GDM1 (cell line): ENCODE measurements at places on chromosomes 12 and 14.

- no peak for DNase-seq
Observed at GRCh38 chr12:15171012-15171655, 50.1 kb downstream of the RERG start.

- DNase-seq, result no peak
Observed at GRCh38 chr14:104253223-104253822, 114.9 kb downstream of the KIF26A start.

- DNase-seq, result no peak
Observed at GRCh38 chr12:80636832-80637231, 70.6 kb upstream of the MYF6 start.

GRCh38 chr14:70917633-70918032 is 10.4 kb downstream of the PCNX1 start:
- DNase-seq, result no peak

DNA sequence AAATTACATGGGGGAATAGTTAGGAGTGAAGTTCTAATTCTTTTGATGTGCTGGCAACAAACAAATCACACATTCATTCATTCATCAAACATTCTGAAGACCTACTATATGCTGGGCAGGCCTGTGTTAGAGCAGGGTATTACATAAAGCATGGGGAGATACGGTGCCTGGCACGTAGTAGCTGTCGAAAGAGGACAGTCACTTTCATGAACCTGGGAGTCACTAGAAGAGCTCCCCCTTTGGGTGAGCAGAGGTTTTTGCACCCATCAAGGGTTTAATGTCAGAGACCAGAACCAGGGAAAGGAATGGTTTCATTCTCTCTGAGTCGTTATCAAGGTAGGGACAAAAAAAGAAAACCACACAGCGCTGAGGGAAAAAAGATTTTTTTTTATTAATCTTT is 10.0 kb downstream of the LHX5 start:
- no peak for DNase-seq

DNA sequence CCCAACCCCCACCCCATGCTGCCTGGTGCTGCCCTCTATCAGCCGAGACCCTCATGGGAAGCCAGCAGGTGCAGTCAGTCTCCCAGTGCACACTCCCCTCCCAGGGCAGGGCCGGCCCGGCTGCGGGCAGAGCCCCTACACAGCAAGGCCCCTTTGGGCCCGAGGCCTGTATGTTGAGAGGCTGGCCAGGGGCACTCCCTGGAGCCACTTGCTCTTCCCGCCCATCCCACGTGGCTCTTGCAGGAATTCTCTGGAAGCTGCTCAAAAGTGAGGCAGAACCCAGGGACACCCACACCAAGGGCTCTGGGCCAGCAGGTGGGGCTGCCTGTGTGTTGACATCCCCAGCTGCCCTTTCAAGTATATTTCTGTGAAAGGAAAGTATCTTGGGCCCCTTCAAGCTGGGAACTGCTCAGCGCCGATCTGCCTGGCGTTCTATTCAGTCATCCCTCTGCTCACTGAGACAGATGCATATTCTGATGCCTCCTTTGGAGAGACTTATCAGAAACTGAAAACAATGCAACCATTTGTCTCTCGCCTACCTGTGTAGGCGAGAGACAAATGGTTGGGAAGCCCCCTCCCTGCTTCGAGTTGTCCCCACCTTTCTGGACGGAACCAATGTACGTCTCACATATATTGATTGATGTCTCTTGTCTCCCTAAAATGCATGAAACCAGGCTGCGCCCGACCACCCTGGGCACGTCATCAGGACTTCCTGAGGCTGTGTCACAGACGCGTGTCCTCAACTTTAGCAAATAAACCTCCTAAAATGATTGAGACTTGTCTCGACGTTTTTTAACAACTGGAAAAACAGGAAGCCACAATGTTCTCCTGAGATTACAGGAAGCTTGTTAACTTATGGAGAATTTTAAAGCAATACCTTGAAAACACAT is 6.0 kb downstream of the GPR132 start:
- DNase-seq, result no peak

DNA sequence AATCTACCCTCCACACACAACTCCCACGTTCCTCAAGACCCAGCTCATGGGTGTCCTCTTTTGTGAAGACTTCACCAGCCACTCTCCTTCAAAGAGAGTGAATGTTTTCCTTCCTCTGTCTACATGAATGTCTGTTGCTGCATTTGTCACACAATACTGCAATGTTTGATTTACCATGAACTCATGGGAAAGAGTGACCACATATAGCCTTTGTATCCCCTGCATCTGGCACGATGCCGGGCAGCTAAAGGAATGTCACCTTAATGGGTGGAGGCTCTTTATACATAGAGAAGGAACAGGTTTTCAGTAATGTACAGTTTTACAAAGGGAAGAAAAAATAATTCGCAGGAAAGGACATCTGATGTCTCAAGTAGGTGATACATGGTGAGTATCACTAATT is 12.1 kb upstream of the BCDIN3D start:
- no peak for DNase-seq

DNA sequence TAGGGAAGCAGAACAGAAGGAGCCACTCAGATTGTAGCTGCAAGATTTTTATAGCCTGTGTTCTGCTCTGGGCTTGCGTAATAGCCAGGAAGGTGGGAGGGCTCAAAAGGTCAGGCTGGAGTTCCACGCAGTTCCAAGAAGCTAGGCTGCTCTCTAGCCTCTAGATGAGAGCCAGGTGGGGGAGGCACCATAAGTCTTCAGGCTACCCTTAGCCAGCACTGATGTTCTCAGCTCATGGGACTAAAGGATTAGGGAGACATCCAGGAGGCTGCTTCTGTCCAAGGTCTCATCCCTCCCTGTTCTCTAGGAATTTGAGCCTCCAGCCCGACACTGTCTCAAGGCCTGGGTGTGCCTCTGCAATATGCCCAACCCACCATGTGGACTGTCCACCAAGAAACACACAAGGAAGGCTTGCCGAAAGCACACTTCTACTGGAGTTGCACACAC is 1.7 kb downstream of the LMBR1L start:
- no peak for DNase-seq

DNA sequence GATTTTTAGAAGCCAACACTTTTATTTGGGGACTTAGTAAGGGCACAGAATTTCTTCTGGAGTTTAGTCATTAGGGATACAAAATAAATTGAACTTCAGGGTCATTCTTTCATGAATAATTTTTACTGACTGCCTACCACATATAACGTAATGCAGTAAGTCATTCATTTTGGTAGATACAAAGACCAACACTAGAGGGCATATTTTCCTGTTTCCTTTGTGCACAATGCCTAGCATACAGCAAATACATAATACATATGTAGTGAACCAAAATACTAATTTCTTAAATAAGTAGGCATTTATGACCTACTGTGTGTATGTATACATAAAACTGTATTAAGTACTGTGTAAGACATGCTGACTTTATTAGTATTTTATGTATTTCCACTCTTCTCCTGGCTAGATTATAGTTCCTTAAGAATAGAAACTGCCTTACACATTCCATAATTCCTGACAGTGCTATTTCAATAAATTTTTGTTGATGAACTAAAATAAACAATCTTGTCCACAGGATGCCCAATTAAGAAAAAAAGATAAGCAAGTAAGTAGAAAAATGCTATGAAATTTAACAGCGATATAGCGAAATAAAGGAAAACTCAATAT is 47.9 kb downstream of the PPP1R12A start:
- peak; percentile 24 for DNase-seq

DNA sequence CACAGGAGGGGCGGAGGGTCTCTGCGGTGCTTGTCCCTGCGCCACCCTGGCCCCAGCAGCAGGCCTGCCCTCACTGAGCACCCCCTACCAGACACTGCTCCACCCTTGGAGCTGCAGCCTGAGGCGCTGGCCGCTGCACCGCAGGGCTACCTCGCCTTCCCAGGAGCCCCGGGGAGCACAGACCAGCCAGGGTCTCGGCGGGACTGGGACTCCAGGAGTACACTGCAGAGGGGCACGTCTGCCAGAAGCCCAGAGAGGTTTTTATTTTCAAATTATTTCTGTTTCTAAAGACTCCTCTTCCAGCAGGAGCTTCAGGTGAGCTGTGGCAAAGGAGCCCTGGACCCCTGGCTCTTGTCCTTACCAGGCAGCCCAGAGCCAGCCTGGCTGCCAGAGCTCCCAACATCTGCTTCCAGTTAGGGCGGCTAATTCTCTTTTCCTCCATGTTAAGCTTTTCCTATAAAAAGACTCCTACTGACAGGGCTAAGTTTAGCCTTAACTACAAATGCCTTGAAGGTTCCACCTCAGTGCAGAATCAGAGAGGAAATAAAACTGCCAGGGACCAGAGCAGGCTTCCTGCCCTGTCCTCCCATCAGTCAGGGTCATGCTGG is 26.4 kb downstream of the DEGS2 start:
- no peak for DNase-seq

DNA sequence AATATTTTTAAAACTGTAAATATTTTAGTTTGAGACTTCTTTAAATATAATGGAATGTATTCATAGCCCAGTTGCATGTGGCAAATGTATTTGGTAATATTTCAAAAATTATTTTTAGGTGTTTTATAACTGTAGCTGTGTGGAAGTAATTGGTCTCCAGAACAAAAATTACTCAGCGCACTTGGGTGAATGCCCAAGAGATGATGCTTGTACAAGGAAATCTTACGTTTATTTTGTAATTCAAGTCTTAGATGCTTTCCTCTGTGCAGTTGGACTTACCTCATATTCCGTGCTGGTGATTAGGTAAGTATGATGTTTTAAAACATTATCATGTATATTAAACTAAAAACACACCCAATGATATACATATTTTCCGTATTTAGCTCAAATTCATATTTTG is 76.7 kb upstream of the SLCO1B1 start:
- no peak for DNase-seq

DNA sequence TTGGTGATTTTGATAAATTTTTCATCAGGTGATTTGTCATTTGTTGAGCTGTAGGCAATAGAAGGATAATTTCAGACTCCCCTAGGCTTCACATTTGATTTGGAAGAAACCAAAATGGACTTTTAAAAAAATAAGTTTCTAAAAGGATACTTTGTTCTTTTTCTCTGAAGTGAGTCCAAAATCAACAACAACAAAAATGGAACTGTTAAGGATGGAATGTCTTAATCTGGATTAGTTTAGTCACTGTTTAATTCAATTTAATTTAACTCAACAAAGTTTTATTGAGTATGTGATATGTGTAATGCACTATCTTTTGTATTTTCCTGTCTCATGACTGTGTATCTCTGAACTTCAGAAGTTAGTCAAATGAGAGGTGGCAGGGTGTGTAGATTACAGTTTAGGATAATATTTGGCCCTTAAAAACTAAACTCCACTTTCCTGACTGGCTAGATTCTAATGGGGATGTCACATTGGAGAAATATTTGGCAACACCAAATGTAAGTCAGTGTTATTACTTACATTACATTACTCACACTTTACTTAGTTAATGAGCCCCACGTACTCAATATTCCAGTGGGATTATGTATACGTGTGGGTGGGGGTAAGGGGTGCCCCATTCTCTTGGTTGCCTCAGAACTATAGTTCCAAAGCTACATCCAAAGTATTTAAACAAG is 209.7 kb downstream of the BCAT1 start:
- no peak for DNase-seq

DNA sequence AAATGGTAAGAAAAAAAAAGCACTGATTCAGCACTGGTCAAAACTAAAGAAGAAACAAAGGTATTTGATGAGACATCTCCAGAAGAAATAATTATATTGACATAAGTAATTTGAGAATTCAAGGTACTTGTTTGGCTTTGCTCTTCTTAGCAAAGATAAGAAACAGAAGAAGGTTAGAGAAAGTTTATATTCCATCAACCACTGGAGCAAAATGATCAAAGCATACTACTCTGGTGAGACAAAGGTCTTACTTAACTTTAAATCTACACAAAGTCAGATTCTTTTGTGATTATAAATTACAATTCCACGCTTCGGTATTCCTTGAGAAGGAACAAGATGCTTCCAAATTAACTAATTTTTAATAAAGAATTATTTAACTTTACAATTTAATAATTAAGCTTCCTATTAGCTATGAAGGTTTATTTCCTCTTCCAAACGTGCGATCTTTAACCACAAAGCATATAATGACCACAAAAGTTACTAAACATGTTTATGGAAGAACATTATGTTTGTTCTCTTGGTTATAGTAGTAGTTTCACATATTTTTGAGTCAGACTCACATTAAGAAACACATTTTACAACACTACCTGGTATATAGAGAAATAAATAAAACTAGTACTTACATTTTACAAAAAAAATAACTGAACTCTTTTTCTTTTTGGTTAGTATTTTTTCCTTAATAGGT is 53.4 kb downstream of the METTL25 start:
- no peak for DNase-seq
